Dermis microvascular lymphatic vessel endothelial cell (primary cell): ENCODE measurements at places on chromosomes 1 and 21.

DNA sequence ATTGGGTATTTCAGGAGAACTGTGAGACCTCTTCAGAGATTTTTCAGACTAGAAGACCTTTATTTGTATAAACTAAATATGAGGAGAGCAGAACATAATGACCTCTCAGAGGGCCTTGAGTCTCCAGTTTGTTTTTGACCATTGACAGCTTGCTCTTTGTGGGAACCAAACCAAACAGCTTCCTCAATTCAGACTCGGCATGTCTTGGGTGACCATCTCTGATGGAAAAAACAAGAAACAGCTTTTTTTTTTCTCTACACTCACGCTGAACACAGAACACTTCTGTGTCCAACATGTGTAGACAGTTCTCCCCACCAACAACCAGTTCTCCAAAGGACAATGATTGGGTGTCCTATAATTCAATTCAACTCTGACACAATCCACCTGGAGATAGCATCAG lies 11.5 kb downstream of the ATP1A4 start:
- DNase-seq, result no peak

DNA sequence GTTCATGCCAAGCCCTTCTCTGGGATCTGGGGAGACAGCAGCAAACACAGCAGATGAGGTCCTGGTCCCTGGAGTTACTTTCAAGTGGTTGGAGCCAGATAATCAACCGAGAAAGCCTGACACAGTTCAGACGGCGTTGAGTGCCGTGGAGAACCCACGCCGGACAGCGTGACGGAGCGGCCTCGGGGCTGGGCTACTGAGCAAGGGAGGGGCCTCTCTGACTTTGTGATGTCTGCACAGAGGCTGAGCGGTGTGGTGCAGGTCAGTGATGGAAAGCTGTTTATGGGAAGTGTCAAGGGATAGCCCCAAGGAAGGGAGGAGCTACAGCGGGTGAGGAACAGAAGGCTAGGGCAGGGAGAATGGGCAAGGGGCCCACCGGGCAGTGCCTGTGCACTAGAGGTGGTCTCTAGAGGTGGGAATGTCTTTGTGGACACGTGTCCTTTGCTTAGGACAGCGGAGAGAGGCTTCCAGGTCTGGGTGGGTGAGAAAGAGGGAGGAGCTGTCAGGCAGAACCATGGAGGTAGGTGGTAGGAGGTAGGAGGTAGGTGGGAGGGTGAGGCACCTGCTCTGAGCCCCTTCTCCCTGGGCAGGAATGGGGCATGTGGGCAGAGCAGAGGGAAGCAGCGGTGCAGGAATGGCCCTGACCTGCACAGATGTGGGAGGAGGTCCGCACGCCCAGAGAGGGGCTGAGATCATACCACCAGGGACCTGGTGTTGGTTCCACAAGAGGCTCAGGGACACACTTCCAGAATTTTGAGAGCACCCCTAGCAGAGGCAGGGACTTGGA lies 62.8 kb downstream of the RUNX3 start:
- no peak for DNase-seq

DNA sequence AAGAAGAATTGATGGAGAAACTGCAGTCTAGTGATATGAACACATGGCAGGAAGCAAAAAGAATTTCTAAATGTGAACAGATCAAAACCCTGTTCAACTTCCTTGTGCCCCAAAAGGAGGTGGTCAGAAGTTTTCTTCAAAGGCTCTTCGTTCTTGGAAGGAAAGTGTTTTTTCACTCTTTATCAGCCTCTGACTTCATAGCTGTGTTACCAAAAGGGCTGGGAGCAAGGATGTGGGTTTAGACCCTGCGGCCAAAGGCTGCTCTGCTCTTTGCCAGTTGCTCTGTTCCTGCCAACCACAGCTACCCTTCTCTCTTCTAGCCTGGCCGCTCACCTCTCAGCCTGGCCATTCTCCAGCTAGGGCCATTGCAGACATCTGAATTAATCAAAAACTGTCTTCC lies 53.8 kb downstream of the PTGER3 start:
- DNase-seq, result no peak

DNA sequence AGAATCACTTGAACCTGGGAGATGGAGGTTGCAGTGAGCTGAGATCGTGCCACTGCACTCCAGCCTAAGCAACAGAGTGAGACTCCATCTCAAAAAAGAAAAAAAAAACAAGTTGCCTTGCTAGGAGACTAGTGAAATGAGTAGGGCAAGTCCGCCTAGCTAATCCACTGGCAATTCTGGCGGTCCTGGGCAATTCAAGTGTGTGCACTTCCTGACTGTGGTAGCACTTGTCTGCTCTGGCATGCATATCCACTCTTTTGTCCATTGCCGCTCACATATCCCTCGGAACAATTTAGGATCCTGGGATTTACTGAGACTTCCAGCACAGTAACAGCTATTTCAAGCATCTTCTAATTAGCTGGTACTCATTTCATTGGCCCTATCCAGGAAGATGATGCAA lies 426.3 kb upstream of the ADGRL2 start:
- DNase-seq, result no peak
